ENCODE measurements at places on chromosomes 3 and 15.

GRCh38 chr3:56826831-56827722 lies 25.3 kb upstream of the ARHGEF3 start:
- no peak for DNase-seq

- DNase-seq = no peak
Observed at GRCh38 chr3:115148142-115148790, 1.2 kb upstream of the ZBTB20 start.

DNA sequence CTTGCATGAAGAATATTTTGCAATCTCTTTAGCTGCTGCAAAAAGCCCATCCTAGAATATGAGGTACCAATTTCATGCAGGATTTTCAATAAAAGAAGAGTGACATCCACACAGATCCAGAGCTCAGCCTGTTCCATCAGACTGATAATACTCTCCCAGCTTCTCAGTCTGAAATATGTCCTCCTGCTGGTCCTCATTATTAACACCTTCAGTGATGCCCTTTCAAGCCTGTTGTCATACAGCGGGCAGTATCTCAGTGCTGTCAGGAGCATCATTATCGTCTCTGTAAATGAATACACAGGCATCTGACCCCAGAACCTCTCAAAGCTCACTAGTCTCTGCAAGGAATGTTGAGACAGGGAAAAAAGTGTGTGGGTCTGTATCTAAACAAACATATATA lies 1387.8 kb downstream of the OTOL1 start:
- no peak for DNase-seq

DNA sequence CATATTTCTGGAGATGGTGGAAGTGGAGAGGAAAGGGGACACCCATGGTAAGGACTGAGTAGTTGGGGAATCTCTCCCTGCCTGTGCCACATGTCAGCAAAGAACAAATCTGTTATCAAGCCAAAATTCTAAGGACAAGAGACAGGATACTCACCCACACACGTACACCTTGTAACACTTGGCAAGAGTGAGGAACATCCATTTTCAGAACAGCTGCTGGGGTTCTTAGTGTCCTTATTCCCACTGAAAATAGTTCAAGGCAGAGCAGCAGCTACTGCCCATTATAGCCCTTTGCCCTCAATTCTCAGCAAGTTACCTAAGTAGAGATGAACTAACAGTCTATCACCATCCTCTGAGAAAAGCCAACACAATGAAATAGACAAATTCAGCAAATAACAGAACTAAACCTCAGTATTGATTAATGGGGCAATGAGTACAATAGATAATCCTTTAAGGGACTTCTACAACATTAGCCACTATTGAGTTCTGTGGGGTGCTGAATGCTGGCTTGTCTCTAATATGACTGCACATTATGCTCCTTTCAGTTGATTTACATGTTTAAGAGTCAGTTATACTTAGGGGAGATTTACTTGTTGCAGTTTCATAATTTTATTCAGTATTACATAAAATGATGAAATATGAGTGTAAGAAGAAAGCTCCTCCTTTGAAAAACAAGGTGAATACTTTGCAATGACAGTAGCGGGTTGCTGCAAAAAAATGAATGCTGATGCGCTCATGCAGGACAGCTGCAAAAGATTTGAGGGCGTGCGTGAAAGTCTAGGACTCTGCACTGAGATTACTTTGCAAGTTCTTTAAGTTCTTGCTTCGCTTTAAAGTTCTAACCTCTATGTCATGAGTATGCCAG lies 22.4 kb downstream of the SENP5 start:
- no peak for DNase-seq

GRCh38 chr3:136955813-136956212 lies 2.0 kb upstream of the IL20RB start:
- DNase-seq = no peak

DNA sequence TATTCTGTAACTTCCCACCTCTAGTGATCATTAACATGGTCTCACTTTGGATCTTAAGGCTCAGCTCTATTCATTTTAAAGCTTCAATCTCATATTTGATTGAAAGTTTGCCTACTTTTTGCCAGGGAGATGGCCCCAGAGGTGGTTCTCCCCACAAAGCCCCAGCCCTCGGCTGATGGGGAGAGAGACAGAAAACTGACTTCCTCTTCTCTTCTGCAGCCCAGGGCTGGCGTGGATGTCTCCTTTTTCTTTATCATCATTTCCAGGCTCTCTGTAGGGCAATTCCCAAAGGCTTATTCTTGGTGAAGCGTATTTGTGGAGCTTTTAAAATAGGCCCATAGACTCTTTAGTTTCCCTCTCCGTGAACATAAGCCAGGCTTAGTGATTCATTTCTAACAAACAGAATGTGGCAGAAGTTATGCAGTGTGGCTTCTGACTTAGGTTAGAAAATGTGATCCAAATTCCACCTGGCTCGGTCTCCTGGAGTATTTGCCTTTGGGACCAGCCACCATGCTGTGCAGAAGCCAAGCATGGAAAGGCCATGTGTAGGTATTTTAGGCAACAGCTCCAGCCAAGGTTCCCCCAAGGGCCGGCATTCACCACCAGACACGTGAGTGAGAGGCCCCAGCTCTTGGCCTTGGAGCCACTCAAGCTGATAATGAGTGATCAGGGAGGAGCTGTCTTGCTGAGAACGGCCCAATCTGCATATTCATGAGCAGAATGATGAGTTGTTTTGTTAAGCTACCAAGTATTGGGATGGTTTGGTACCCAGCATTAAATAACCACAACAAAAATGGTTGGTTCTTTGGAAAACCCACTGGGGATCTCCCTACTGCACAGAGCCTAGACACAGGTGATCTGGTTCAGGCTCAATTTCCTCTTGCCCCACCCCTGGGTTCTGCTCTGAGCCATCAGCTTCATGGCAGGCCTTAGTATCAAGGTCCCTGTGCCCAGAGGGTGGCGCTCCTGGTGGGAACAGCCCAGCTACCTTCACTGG lies 353.2 kb upstream of the PROK2 start:
- DNase-seq = no peak

- no peak for DNase-seq
Observed at GRCh38 chr3:35921718-35922117, 282.4 kb downstream of the ARPP21 start.

- no peak for DNase-seq
Observed at GRCh38 chr3:11805716-11806115, 41.0 kb downstream of the TAMM41 start.

DNA sequence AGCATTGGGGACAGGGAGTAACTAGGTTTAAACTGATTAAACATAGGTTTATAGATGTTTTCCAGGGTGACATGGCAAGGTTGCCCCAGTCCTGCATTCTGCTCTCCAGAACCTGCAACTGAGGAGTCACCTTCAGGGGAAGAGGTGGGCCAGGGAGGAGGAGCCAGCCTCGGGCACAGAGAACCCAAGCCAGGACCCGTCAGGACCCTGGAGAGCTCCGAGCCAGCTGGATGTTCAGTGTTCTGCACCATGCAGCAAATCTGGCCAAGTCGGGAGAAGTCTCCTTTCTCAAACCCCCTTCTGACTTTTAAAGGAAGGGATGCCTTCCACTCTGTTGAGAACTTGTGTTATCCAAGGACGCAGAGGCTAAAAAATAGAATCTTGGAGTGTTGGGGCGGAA lies 62.1 kb upstream of the SLC6A11 start:
- DNase-seq = no peak

- DNase-seq = no peak
Observed at GRCh38 chr15:70033109-70033508, 64.6 kb downstream of the TLE3 start.

DNA sequence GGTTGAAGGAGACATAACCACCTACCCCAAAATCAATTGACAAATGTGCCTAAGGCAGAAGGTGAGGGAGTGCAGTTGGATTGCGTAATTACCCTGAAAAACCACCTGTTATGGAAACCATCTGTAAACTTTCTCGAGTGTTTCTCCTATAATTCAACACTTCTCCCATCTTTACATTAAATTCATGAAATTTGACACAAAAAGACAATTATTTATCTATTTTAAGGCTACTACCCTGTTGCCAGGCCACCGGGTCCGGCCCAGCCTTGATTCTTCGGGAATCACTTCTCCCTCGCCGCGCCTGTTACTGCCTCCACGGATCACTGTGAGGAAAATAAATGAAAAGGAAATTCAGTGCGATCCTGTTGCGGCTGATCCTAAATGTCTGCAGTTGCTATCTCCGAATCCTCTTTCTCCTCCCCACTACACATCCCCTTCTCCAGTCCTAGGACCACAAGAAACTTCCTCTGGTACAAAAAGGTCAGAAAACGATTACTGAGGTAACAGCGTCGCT lies 646 bp downstream of the IQCB1 start:
- DNase-seq = no peak

GRCh38 chr3:46931631-46932331 lies 44.8 kb downstream of the CCDC12 start:
- DNase-seq = no peak

- no peak for DNase-seq
Observed at GRCh38 chr15:88484682-88485331, 17.3 kb downstream of the MRPS11 start.

DNA sequence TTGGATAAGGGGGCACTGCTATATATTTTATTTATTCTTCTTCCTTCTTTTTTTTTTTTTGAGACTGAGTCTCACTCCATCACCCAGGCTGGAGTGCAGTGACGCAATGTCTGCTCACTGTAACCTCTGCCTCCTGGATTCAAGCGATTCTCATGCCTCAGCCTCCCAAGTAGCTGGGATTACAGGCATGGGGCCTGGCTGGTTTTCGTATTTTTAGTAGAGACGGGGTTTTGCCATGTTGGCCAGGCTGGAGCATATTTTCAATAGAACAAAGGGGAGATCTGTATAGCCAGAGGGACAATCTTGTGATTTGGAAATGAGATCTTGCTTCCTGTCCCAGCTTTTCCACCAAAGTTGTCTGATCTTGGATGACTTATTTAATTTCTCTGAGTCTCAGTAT lies 133.1 kb upstream of the ABHD17C start:
- no peak for DNase-seq

- no peak for DNase-seq
Observed at GRCh38 chr15:58285921-58286278, 145.9 kb upstream of the LIPC start.

- no peak for DNase-seq
Observed at GRCh38 chr3:99410789-99411311, 227.5 kb upstream of the COL8A1 start.

DNA sequence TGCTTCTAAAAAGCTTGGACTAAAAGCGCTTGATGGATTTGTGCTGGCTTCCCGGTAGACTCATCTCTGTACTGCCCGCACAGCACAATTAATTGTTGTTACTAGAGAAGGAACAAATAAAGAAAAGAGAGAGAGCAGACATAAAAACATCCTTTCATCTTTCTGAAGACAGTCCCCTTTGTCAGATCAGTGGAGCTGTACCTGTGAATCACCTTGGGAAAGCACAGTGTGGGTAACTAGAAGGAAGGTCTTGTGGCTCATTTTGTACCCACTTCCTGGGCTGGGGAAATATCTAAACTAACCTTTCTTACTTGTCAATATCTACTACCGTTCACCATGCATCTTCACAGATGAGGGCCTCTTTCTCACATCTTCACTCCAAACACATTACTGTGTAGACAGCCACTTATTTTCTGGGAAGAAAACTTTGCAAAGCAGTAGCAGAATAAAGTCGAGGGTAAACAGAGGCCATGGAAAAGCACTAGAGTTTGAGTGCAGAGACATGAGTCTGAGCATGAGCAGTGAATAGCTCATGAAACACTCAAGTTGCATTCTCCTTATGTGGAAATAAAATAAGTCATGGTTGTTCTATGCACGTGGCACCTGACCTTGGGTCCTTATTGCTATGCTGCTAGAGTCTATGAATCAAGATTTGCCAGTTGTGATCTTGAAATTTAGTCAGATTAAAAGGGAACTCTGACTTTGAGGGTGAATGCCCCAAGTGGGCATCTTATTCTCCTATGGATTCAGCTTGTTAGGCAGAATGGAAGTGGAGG lies 169.3 kb downstream of the LPP start:
- no peak for DNase-seq

GRCh38 chr3:107416886-107417285 lies 39.6 kb downstream of the CCDC54 start:
- no peak for DNase-seq

DNA sequence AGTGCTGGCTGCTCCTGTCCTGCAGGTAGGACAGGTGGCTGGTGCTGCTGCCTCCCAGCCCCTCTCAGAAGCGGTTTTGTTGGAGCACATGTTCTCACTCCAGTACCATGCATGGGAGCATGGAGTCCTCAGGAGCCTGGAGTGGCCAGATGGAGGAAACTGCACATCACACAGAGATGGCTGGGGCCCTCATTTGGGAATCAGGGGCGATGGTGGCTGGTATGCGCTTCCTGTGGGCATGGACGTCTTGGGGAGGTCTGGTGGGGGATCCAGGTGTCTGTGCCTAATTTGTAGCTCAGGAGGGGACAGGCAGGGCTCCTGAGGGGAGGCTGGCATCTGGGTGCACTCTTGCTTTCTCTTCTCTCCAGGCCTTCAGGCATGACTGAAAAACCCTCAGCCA lies 168.2 kb downstream of the KLF13 start:
- DNase-seq = no peak

DNA sequence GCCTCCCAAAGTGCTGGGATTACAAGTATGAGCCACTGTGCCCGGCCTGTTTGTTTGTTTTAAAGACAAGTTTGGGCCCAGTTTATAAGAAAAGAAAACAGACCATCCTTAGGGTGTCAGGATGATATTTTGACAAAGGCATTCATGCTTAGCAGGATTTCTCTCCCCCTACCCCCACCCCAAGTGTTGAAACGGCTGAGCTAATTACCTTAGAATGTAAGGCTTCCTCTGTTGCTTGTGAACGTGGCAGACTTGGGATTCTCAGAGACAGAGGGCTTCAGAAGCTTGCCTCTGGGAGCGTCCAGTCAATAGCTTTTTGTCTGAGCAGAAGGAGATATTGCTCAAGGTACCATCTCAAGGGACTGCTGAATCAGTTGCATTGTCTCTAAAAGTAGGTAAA lies 24.0 kb downstream of the FLNB start:
- no peak for DNase-seq

GRCh38 chr3:23859012-23859743 lies 53.4 kb downstream of the UBE2E1 start:
- no peak for DNase-seq

GRCh38 chr3:142022381-142022780 lies 127.0 kb downstream of the TFDP2 start:
- DNase-seq = no peak

- DNase-seq = no peak
Observed at GRCh38 chr15:101185770-101186169, 66.1 kb downstream of the CHSY1 start.

DNA sequence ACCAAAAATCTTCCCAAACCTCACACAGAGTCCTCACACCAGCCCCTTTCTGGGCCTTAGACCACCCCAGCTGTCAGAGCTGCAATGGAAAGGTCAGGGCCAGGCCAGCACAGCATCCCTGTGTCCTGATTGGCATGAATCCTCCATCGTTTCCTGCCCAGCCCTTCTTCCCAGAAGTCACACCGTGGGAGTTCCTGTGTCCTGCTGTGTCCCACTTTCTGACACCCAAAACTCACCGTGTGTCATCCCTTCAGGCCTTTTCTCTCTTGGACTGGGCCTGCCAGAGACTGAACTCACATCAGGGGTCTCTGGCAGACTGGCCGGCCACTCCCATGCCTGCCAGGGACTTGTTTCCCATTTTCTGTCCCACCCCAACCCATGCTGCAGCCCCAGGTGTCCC lies 32.5 kb upstream of the CHRNB4 start:
- DNase-seq = no peak
